Activated naive CD4-positive, alpha-beta T cell (primary cell): ENCODE measurements at places on chromosomes 1 and 21.

GRCh38 chr1:209621741-209622655 is 30.2 kb downstream of the LAMB3 start:
- no peak for DNase-seq

DNA sequence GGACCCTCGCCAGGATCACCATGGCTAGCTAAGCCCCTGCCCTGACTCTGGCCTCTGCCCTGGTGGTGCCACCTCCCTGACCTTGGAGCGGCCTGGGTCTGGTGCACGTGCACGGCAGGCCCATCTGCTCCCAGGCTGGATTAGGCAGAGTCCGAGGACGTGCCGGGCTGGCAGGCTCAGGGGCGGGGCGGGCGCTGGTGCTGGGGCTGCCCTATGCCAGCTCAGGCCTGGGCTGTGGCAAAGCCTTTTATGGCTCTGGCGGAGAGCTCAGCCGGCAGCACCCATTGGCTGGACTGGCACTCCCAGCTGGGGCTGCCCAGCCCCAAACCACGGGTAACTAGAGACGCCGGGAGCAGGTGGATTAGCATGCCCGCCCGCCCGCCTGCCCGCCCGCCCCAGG is 17.1 kb upstream of the EDN2 start:
- DNase-seq = no peak

- DNase-seq = no peak
Measured at GRCh38 chr1:244047621-244048255, 3.3 kb upstream of the ZBTB18 start.

DNA sequence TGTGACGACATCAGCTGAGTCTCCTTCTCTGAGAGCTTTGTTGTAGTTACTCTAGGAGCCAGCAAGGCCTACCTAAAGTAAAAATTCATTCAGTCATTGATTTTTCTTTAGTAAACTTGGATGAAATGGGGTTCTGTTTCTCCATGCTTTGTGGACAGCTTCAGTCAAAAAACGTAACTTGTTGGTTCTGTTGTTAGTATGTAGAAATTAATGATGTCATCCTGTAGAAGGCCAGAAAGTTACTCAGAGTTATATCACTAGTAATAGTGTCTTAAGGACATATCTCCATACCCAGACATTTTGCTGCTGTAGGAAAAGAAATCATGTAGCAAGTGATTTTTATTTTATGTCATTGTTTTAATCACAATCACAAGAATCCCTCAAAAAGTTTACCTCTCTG is 43.0 kb downstream of the KDM1A start:
- no peak for DNase-seq

GRCh38 chr1:196302420-196302819 is 305.8 kb downstream of the KCNT2 start:
- DNase-seq = no peak

- DNase-seq = no peak
Measured at GRCh38 chr1:67991546-67991945, 58.9 kb downstream of the DIRAS3 start.

GRCh38 chr1:44547361-44547760 is 126.9 kb downstream of the TMEM53 start:
- DNase-seq = no peak

- no peak for DNase-seq
Measured at GRCh38 chr1:83959824-83960498, 39.0 kb downstream of the TTLL7 start.

DNA sequence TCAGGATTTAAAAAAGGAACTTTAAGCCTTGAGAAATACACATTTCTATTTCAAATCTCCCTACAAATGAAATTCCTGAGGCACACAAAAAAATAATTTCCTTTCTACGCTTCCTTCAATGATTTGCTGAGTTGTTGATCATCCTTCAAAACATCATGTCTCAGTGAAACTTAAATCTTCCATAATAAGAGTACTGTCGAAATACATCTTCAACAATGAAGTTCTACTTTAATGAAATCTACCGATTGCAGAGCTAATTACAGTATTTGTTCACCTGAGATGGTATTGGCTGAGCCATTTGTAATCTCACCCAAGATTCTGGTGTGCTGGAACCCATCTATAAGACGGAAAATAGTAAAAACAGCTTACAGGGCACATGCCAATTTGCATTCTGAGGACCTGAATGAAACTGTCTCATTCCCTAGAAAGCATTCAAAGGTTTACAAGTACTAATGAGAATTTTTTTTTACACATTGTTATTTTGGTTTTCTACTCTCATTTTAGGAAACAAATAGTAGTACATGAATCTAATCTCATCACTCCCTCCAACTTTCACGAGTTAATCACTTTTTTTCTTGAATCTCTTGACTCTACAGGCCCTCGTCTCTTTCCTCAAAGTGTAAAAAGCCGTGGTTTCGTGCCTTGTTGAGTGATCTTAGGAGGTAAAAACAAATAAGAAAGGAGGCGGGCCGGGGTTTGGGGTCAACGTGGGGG is 1.1 kb downstream of the CHML start:
- DNase-seq = no peak

DNA sequence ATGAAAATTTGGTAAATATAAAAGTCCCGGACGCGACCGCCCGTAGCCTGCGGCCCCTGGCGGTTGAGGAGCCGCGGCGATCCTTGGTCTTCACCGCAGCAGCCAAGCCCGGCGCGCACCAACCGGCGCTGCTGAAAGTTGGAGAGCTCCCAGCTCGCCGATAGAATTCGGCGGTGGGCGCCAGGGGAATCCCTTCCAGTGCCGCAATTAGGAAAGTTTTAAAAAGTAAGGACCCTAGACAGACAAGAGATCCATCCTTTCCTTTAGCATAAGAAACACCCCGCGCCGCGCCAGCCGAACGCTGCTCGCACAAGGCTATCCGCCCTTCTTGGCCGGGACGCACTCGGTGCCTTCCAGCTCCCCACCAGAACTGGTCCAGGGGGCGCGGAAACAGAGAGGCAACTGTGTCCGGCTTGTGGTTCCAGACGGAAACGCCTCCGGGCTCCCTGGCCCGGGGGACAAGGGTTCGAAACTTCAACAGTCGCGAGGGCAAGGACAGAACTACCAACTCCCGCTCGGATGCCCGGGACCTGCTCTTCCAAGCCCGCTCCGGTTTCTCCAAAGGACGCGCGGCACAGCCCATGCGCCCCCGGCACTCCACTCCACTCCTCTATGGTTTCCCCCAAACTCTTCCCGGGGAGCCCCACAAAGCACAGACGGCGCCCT is 1.7 kb downstream of the FAM78B start:
- no peak for DNase-seq

GRCh38 chr1:185846672-185847444 is 112.7 kb downstream of the HMCN1 start:
- DNase-seq = no peak

DNA sequence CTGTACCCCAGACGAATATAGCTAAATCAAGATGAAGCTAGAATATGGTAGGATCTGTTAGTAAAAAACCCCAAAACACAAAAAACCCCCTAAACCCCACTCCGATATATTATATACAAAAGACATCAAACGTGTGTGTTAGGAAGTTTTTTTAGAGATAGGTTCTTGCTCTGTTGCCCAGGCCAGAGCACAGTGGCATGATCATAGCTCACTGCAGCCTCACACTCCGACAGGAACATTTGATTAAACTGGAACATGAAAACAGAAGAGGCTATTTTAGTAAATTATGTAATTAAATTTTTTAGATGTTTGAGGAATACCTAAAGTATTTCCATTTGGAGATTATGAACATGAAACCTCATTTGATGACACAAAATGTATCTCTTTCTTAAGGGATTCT is 8.2 kb upstream of the RYR2 start:
- DNase-seq = no peak

DNA sequence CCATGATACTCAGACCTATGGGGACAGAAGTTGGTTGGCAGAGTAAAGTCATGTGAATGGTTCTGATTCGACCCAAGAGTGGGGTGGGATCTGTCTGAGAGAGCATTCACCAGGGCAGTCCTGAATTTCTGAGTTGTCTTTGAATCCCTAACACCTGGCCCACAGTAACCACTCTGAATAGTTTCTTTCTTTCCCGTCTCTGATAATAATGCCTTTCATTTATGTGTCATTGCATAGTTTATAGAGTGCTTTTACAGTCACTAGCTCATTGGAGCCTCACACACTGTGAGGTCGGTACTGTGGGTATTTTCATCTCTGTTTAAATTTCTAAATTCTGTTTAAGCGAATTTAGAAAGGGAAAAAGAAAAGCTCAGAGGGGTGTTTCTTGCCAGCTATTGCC is 147.1 kb downstream of the C1orf21 start:
- no peak for DNase-seq

- no peak for DNase-seq
Measured at GRCh38 chr1:167661527-167662426, 31.7 kb downstream of the RCSD1 start.

- no peak for DNase-seq
Measured at GRCh38 chr1:59075021-59075420, 221.9 kb upstream of the FGGY start.
